Activated CD4-positive, alpha-beta T cell treated with anti-CD3 and anti-CD28 coated beads, Interleukin-2, amount 50 U/mL, for 16 hours (primary cell): ENCODE measurements at places on chromosomes 6 and 20.

DNA sequence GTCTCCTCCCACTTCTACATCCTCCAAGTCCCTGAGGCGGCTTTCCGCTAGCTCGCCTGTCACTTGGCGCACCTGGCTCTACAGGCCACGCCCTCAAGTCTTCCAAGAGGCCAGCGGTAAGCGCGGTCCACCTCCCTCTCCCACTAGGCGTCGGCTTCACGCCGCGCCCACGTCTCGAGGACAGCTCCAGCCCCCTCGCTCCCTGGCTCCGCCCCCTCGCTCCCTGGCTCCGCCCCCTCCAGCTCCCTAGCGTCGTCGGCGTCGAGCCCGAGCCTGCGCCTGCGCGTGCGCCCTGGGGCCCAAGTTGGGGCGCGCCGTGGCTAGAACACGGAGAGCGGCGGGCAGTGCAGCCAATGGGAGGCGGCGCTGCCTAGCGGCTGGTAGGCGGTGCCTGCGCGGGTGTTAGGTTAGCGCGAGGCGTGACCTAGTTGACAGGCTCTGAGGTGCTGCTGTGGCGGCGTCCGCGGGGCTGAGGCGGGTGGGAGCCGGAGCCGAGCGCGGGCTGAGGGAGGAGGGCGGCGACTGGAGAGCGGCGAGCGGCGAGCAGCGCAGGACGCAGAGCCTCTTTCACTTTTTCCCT, at the start of gene MACROD2:
Gene MACROD2 (plus strand): TSS at position 431 of the 580 bp plus-strand sequence.
- peak; percentile 40 for DNase-seq

GRCh38 chr6:138600726-138601125, 101.4 kb upstream of the NHSL1 start:
- no peak for DNase-seq

- no peak for DNase-seq
Measured at GRCh38 chr6:120230008-120230407, 880.4 kb upstream of the MAN1A1 start.

DNA sequence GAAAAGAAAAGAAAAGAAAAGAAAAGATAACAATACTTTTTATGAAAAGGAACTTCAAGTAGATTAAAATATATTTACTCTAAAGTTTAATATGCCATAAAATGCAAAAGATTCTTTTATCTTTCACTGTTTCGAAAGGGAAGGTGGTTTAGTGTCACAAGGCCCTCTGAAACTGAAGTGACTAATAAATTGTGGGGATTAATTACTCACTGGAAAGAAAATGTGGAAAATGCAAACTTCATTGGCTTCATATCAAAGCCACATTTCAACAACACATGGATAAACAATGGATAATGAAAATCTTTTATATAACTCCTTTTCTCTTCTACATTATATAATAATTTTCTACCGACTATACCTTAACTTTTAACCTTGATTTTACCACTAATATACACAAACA, 320.5 kb upstream of the RSPO3 start:
- no peak for DNase-seq

DNA sequence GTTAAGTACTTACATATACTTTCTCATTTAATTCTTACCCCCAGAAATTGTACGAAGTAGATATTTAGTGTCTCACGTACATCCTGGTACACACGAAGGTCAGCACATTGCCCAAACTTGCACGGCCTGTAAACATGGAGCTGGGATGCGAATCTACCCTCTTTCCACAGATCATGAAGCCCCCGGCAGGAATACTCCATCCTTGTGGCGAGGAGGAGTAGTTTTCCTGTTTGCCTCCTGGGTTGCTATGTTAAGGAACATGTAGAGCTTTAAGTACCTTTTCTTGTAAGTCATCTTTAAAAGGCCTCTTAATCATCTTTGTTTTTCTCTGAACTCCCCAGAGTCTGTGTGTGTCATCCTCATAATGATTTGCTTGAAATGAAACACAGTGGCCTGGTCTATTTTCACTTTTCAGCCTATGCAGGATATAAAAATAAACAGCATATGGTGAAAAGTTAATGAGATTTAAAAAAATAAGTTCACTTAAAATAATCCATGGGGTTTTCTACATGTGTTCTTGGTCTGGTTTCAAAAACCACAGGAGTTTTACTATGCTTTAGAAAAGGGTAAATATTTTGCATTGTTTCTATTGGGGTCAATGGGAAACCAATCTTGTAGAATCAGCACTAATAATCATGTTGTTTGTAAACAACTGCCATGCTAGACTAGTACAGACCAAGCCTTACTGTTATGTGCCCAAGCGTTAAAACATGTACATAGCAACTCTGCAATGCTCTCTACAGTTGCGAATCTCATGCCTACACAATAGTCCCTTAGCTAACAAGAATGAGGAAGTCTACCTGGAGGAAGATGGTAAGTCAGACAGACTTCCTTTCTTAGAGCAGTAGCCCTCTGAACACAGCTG, 9.3 kb upstream of the ARID1B start:
- no peak for DNase-seq

- DNase-seq: no peak
Measured at GRCh38 chr20:38450412-38450975, 15.4 kb upstream of the SNHG17 start.

GRCh38 chr20:55135923-55136322, 660.5 kb downstream of the DOK5 start:
- no peak for DNase-seq

GRCh38 chr6:99426451-99426757, 1.3 kb upstream of the PNISR start:
- no peak for DNase-seq

DNA sequence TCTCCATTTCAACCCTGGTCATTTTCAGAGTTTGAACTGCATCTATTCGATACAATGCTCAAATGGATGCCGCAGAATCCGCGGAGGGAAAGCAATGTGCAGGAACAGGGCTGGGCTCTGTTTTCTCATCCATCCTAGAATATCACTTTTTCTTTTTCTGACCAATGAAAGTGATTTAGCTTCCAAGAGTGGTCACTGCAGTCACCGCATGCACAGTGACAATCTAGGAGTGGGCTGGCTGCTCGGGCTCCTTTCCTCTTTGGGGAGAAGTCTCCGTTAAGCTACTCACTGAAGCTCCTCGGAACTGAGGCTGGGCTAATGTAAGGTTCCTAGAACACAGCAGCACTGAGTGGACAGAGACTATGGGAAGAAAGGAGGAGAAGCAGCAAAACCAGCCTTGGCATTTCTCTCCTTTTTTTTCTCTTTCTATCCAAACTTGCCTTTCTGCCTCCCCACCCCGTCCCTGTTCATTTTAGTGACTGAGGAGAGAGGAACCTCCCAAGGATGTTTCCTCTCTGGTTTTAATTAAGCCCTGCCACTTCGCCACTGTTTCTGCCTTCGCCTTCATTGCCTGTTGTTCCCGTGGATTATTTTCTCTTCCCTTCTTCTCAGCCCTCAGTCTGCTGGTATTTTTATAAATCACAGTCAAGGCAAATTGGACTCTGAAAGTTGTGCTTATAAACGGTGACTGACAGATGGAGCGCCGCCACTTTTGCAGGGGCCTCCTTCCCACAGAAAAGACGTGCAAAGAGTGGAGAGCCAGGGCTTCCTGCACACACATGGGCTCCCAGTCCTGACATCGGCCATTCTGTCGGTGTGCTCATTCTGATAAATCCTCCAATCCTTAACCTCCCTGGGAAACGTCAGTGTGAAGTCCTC, 41.1 kb downstream of the RAMACL start:
- DNase-seq: no peak

GRCh38 chr20:58228484-58229197, at the start of gene ANKRD60:
Gene ANKRD60 (minus strand): TSS chr20:58228653. CDS start chr20:58228653, 0 bp downstream.
- no peak for DNase-seq

GRCh38 chr20:19886661-19887288, 128.7 kb downstream of the RIN2 start:
- DNase-seq: no peak

- no peak for DNase-seq
Measured at GRCh38 chr6:140623498-140623897, 1249.0 kb upstream of the CITED2 start.

- no peak for DNase-seq
Measured at GRCh38 chr20:7966176-7966575, 25.9 kb upstream of the HAO1 start.

GRCh38 chr6:142361779-142362750, 60.3 kb downstream of the ADGRG6 start:
- DNase-seq: no peak

- no peak for DNase-seq
Measured at GRCh38 chr6:116611056-116611455, 5.2 kb upstream of the RSPH4A start.

- DNase-seq: no peak
Measured at GRCh38 chr6:156517088-156517487, 260.1 kb upstream of the ARID1B start.

GRCh38 chr20:33791959-33792597, 19.1 kb upstream of the CHMP4B start:
- DNase-seq: peak; percentile 39

DNA sequence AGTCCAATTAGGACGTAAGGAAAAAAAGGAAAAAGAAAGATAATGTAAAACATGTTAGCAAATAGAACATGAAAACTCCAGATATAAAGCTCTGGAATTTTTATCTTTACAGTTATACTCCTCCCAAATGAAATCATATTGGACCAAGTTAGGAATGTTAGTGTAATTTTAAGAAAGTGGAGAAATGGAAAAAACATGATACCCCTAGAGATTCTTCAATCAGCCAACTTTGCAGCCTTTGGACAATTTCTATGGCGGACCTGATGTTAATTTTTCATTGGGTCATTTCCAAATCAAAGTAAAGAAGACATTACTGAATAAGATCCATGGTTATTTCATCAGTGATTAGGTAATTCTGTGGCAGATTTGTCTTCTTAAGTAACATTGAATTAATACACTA, 748.7 kb downstream of the RFPL4B start:
- DNase-seq: no peak

- no peak for DNase-seq
Measured at GRCh38 chr6:158867381-158868121, 48.4 kb upstream of the EZR start.

DNA sequence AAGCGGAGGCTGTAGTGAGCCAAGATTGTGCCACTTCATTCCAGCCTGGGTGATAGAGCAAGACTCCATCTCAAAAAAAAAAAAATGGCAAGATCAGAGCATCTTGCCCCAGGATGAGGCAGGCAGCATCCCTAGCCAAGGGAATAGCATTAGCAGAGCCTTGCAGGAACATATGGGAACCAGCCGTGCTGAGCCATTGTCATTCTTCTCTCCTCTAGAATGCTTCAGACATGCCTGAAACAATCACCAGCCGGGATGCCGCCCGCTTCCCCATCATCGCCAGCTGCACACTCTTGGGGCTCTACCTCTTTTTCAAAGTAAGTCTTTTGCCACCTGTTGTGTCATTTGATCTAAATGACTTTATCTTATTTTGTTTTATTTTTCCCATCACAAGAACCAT, 13.0 kb downstream of the HM13 start:
- no peak for DNase-seq

DNA sequence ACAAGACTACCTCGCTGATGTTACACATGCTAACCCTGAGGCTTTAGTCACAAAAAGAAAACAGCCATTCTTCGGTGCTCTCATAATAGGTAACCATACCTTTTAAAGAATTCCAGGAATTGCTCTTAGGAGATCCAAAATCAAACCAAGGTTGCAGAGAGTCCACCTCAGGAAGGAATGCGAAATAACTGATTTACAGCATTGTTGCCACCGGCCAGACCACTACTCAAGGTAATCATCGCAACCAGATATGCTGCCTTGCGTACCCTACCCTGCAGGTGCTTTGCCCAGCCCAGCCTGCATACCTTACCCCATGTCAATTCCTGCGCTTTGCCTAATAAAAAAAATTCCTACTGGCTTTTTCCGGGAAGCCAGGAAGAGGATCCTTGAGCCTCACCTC, 27.0 kb downstream of the NUP153 start:
- no peak for DNase-seq

- DNase-seq: no peak
Measured at GRCh38 chr6:1285556-1285955, 26.3 kb upstream of the FOXQ1 start.

DNA sequence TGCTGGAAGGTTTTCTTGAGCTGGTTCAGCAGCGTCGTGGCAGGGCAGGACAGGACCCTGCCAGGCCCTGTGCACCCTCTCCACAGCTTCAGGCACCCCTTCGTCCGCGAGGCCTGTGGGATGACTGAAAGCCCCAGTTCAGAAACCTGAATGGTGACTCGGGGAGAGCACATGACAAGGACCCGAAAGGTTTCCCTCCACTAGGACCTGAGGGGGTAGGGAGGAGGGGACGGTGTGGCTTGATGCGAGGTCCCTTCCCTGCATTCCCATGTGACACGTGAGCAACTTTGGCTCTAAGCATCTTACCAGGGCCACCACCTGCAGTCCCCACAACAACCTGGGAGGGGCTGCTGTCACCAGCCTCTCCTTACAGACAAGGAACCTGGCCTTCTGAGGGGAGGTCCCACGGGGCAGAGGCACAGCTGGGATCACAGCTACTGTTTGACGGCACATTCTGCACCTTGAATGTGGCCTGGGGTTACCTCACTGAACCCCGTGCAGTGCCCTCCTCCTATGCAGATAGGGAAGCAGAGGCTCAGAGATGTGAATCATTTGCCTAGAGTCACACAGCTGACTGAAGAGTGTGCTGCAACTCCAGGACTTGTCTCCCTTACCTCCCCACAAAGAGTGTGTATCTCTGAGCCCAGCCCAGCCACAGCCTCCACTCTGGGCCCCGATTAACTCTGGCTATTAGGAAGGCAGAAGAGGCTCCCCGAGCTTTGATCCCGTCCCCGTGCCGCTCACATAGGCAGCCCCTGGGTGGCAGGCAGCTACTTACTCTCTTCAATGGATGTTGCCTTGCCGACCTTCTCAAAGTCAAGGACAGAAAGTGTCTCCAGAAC, 84.6 kb downstream of the PTPN1 start:
- no peak for DNase-seq

DNA sequence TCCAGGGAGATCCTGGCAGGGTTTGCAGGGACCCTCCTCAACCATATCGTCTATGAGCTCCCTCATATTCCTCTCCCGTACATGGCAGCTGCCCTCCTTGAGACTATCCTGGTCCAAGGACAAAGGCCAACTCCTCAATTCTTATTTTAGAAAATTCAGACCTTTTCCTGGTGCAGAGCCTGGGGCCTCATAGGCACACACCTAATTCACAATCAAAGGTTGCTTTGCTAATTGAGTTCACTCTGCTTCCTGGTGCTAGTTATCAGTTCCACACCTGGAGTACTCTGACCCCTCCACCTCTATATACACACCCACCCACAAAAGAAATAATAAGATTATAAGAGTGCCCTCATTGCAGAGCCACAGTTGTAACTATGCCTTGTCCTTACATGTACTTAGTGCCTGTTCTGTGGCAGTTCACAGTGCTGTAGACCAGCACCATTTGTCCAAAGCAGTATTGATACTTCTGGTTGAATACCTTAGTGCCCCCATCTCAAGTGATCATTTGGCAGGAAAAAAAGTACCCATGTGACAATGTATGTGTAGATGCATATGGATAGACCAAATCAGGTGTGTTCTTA, 38.7 kb downstream of the GSS start:
- DNase-seq: no peak
